ENCODE measurements at places on chromosomes 2 and 18. TPM values are rescaled to one million over a fixed set of nuclear protein-coding genes. Genes with fewer than 3 reads are reported as not detected.

Gene ZFAND2B
- 32.2 TPM for total RNA-seq

Gene SLC30A3
- total RNA-seq = not detected

Gene ADRA2B
- not detected for total RNA-seq

GRCh38 chr2:15976354-15976753 lies 36.0 kb downstream of the MYCN start:
- H3K36me3 ChIP-seq = peaks cover 4% of the 10 kb centered on the region
- no peak overlapping the region for H3K4me3 ChIP-seq
- H3K27ac ChIP-seq = no peak overlapping the region
- H3K27me3 ChIP-seq = no peaks in the 10 kb centered on the region

DNA sequence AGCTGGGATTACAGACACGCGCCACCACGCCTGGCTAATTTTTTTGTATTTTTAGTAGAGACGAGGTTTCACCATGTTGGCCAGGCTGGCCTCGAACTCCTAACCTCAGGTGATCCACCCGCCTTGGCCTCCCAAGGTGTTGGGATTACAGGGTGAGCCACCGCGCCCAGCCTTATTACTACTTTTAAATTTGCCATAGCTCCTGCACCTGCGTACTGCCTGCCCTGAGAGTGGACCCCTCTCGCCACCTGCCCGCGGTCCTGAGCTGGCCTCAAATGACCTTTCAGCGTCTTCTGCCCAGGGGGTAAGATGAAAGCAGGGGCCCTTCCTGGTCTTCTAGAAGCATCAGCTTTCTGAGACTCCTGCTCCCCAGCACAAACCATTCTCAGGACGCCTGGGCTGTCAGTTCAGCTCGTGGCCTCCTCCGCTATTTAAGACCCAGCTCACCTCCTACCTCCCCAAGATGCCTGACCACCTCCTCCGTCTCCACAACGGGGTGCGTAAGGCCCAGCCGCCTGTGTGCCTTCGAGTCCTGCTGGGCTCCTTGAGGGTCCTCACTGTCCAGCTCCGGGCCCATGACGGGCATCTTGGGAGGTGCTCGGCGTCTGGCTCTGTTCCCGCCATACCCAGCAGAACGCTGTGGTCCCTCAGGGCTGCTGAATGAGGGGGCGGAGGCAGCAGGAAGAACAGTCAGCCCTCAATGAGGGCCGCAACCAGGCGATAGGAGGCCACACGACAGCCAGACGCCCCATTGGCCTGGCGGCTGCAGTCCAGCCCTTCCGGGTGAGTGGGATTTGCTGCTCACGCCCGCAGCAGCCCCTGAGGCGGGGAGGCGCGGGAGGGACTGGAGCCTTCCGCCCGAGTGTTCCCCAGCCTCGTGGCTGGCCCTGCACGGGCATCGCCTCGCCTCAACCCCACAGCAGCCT lies 266.6 kb downstream of the TFCP2L1 start:
- H3K36me3 ChIP-seq = 0 out of 2 replicates have a peak, but pooled peaks cover 5% of the 10 kb centered on the region
- no peak for DNase-seq
- no peak overlapping the region for H3K27ac ChIP-seq
- H3K4me1 ChIP-seq = no peaks in the 10 kb centered on the region
- H3K4me3 ChIP-seq = no peak overlapping the region
- H3K27me3 ChIP-seq = peaks cover 36% of the 10 kb centered on the region

- H3K27me3 ChIP-seq = no peaks in the 10 kb centered on the region
- H3K4me1 ChIP-seq = peaks cover 38% of the 10 kb centered on the region
- H3K36me3 ChIP-seq = no peaks in the 10 kb centered on the region
- peak; percentile 57 for DNase-seq
Measured at GRCh38 chr2:43051338-43051737, 175.1 kb downstream of the ZFP36L2 start.

Gene FEV
- total RNA-seq = not detected

- H3K4me3 ChIP-seq = no peak overlapping the region
- no peaks in the 10 kb centered on the region for H3K4me1 ChIP-seq
- H3K27me3 ChIP-seq = no peaks in the 10 kb centered on the region
- H3K27ac ChIP-seq = no peak overlapping the region
Measured at GRCh38 chr2:128277961-128278681, 40.5 kb downstream of the HS6ST1 start.

- no peaks in the 10 kb centered on the region for H3K36me3 ChIP-seq
- peaks cover 5% of the 10 kb centered on the region for H3K27me3 ChIP-seq
- DNase-seq = no peak
- H3K27ac ChIP-seq = no peak overlapping the region
Measured at GRCh38 chr2:106272216-106272807, 78.2 kb upstream of the UXS1 start.

Gene ITGB6
- 0.15 TPM for total RNA-seq

DNA sequence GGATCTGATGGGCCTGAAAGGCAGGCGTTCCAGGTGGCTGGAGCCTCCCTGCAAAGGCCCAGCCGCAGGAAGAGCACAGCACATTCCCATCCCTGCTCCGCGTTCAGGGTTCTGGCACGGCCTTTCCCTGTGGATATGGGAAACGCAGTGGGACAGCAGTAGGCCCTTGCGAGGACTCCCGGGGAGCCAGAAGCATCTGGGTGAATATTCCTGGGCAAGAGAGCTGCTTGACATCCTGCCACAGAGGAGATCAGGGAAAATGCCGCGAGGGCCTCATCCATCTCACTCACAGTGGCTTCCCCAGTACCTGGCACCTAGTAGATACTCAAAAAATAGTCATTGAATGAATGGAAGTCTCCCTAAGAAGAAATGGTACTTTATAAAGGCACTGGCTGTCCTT lies 3.1 kb upstream of the ADCY3 start:
- H3K4me3 ChIP-seq = no peak overlapping the region
- peaks cover 28% of the 10 kb centered on the region for H3K4me1 ChIP-seq
- DNase-seq = no peak
- peaks cover 3% of the 10 kb centered on the region for H3K36me3 ChIP-seq

Gene GRB14
- total RNA-seq = not detected

DNA sequence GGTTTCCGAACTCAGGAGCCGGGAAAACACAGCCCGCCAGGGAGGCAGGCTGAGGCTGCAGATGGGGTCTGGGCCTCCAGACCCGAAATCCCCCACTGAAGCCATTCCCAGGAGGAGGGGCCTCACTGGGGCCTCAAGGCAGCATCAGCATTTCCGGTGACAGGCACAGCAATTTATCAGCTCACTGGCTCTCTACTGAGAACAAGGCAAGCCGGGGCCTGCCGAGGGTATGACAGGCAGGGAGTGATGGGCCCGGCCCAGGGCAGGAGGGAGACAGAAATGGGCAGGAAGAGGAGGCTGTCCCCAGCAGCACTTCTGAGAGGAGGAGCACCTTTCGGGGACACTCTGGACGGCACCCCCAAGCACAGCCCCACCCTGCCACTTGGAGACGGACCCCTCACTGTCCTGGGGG lies 12.5 kb downstream of the SDC1 start:
- DNase-seq = no peak
- peak overlapping the region; percentile 36 for H3K27ac ChIP-seq
- no peak overlapping the region for H3K4me3 ChIP-seq
- no peaks in the 10 kb centered on the region for H3K27me3 ChIP-seq

GRCh38 chr2:99757611-99758114 lies 267.8 kb upstream of the REV1 start:
- DNase-seq = no peak
- H3K27me3 ChIP-seq = peaks cover 14% of the 10 kb centered on the region
- no peaks in the 10 kb centered on the region for H3K36me3 ChIP-seq
- H3K4me1 ChIP-seq = peaks cover 14% of the 10 kb centered on the region
- H3K4me3 ChIP-seq = no peak overlapping the region

DNA sequence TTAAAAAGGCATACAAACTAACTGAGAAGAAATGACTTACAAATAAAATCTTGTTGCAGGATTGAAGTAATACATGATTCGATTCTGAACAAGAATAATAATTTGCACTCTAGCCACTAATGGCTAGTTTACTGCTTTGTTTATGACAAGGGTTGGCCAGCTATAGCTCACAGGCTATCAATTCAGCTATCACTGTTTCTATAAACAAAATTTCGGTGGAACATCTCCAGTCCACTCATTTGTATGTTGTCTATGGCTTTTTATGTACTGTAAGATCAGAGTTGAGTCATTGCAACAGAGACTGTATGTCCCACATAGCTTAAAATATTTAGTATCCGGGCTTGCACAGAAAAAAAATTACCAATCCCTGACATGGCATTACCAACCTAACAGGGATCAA lies 543.7 kb upstream of the CNTNAP5 start:
- H3K4me1 ChIP-seq = no peaks in the 10 kb centered on the region
- H3K4me3 ChIP-seq = no peak overlapping the region
- no peak for DNase-seq
- H3K27ac ChIP-seq = no peak overlapping the region

DNA sequence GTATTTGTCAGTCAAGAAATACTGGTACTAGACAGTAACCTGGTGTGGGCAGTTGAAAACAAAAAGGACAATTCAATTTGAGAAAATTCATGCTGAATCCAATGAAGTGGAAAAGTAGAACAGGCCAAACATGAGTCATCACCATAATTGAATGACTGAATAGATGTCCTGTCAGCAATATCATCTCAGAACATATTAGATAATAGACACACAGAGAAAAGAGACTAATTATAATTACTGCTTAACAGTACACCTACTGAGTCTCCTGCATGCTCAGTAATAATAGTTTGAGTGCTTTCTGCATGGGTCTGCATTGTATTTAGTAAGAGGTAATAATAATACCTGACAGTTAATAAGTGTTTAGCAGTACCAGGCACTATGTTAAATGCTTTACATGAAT lies 138.6 kb upstream of the ZC3H15 start:
- H3K4me1 ChIP-seq = peaks cover 6% of the 10 kb centered on the region
- no peak for DNase-seq
- H3K4me3 ChIP-seq = no peak overlapping the region

DNA sequence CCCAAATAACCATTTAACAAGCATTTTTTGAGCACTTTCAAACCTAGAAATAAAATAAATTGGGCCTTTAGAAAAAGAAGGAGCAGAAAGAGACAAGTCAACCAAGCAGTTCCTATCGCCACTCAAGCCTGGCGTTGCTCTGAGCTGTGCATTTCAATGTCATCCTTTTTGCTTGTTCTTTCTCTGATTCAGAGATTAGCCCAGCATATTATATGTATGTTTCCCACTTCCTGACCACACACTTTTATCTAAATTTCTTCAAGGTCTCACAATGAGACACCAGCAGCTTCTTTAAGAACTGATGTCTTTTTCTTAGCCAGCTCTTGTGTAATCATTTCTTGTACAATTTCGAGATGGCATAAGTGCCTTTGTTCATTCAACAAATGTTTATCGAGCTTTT lies 344.5 kb upstream of the ID2 start:
- no peak for DNase-seq
- peaks cover 5% of the 10 kb centered on the region for H3K27me3 ChIP-seq
- H3K36me3 ChIP-seq = no peaks in the 10 kb centered on the region
- H3K4me3 ChIP-seq = no peak overlapping the region

DNA sequence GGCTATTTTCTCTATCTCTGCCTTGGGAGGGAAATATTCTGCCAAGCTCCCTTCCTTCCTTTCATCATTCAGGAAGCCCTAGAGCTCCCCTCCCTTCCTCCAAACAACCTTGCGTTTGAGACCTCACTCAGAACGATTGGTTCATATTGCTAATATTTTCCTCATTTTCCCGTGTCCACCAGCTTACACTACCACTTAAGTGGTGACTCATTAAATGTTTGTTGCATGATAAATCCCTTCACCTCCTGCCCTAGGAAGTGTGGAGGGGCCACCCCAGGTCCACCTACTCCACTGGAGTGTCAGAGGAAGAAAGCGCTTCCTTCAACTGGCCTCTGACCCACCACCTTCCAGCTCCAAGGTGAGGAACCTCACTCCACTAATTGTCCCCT lies 2.3 kb upstream of the LPIN2 start:
- H3K27me3 ChIP-seq = no peaks in the 10 kb centered on the region
- peaks cover 44% of the 10 kb centered on the region for H3K4me1 ChIP-seq
- H3K4me3 ChIP-seq = peak overlapping the region; percentile 73
- DNase-seq = peak; percentile 68

Gene SPRED2
- 33.8 TPM for total RNA-seq

DNA sequence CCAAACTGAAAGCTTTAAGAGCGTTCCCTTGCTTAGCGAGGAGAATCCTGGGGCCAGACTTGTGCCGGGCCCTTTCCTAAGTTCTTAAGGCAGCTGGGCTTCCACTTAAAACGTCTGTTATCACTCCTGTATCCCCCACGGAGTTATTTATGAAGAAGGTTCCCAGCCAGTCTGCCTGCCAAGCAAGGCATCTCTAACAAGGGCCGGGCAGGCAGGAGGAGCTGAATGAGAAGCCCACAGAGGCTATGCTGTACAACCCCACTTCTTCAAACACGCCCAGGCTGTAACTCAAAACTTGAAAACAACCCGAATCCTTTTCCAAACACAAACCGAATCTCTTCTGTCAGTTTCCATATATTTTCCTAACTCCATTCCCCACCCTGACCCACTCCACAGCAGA lies 39.0 kb upstream of the ZFP36L2 start:
- no peak overlapping the region for H3K27ac ChIP-seq
- H3K4me1 ChIP-seq = peaks cover 36% of the 10 kb centered on the region
- H3K27me3 ChIP-seq = peaks cover 2% of the 10 kb centered on the region

DNA sequence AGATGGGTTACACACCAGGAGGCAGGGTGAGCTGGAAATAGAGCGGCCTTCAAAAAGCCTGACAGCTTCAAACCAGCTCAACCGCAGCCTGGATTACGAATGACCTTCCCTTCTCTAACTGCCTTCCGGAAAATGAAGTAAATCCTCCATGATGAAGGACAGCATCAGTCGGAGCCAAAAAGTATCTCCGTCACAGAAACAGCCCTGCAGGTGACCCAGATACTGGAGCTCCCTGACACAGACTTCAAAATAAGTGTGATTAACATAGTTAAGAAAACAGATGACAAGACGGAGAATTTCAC lies 10.3 kb upstream of the CIB4 start:
- DNase-seq = no peak
- no peaks in the 10 kb centered on the region for H3K36me3 ChIP-seq
- peaks cover 51% of the 10 kb centered on the region for H3K27me3 ChIP-seq
- H3K27ac ChIP-seq = no peak overlapping the region

DNA sequence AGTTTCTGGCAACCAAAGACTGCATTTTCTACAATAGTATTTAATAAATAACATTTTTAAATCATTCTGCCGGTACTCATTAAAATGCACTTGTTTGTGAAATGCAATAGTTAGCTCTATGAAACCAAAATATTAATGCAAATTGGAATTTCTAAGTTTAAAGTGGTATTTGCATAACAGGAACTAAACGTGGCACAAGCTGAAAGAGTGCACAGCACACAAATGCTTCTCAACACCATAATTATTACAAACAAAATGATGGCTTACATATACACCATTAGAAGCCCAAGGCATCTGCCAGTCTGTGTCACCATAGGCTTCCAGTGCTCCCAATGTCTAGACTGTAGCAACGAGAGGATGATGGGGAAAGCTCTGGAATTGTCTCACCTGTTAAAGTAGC lies 280.5 kb downstream of the TCF4 start:
- H3K36me3 ChIP-seq = peaks cover 16% of the 10 kb centered on the region
- DNase-seq = no peak
- H3K4me3 ChIP-seq = no peak overlapping the region

Gene NGEF
- total RNA-seq = not detected
